ENCODE measurements at places on chromosomes 7 and 10.
A peak's percentile ranks its signal among the peaks of the same experiment; 100 is the strongest.

DNA sequence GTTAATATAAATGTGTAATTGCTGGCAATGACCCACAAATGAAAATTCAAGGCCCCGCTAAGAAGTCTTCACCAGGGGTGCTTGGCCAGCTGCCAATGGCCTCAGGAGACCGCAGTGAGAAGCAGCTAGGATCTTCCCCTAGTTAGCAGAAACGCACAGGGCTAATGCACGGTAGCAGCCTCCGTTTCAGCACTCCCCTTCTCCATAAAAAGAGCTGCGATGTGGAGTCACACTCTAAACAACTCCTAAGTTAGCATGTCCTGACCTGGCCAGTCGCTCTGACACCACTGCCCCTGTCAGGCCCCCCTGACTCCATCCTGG is 139.0 kb downstream of the SEPTIN14 start:
- no peak overlapping the region for H3K27ac ChIP-seq
- no peaks in the 10 kb centered on the region for H3K4me1 ChIP-seq
- no peak overlapping the region for H3K4me3 ChIP-seq
- no peaks in the 10 kb centered on the region for H3K36me3 ChIP-seq
- no peak for DNase-seq
- no peaks in the 10 kb centered on the region for H3K27me3 ChIP-seq

- H3K36me3 ChIP-seq, result no peaks in the 10 kb centered on the region
- no peaks in the 10 kb centered on the region for H3K4me1 ChIP-seq
- H3K4me3 ChIP-seq, result no peak overlapping the region
- peak; percentile 22 for DNase-seq
These were observed 166.6 kb downstream of the ARHGAP21 start for GRCh38 chr10:24556750-24557742.

GRCh38 chr10:70683601-70683934 is 11.3 kb downstream of the ADAMTS14 start:
- H3K27ac ChIP-seq, result peak overlapping the region; percentile 40
- H3K4me3 ChIP-seq, result no peak overlapping the region
- H3K4me1 ChIP-seq, result peaks cover 20% of the 10 kb centered on the region
- H3K36me3 ChIP-seq, result no peaks in the 10 kb centered on the region
- no peaks in the 10 kb centered on the region for H3K27me3 ChIP-seq
- DNase-seq, result peak; percentile 36

GRCh38 chr7:148854983-148855382 is 29.1 kb downstream of the EZH2 start:
- no peak for DNase-seq

All from SJSA1 (cell line).